ENCODE measurements at places on chromosomes 3 and 15.

DNA sequence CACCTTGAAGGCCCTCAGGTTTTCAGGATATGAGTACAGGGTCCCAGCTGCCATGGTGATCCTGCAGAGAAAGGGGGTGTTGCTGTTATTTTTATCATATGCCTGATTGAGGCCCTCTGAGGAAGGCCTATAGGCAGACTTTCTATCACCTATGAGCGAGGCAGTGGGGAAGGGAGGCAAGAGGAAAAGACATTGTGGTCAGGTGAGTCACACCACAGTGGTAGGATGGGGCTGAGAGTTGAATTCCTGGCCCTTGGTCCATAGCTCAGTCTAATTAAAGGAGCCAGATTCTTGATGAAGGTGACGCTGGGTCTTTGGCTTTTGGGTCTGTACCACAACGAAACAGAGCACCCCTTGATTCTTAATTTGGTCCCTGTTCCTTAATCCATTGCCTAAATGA, 72.7 kb downstream of the ZNF621 start:
- DNase-seq, result no peak

DNA sequence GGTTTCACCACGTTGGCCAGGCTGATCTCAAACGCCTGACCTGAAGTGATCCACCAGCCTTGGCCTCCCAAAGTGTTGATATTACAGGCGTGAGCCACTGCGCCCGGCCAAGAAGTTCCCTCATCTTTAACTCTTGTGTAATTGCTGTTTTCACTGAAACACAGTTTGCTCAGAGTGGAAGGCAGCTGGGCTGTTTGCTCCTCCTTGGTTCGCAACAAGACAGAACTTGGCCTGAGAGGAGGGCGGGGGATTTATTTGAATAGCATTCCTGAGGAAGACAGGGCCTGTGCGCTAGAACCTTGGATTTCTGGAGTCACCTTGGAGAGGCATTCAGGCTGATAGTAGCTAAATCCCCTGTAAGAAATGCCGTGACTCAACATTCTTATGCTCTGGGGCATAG, 226.7 kb upstream of the MCTP2 start:
- DNase-seq, result peak; percentile 71

- DNase-seq, result no peak
These were observed 111.2 kb downstream of the IL12A start for GRCh38 chr3:160099834-160100233.

GRCh38 chr3:139617672-139618268, 60.0 kb downstream of the NMNAT3 start:
- no peak for DNase-seq

DNA sequence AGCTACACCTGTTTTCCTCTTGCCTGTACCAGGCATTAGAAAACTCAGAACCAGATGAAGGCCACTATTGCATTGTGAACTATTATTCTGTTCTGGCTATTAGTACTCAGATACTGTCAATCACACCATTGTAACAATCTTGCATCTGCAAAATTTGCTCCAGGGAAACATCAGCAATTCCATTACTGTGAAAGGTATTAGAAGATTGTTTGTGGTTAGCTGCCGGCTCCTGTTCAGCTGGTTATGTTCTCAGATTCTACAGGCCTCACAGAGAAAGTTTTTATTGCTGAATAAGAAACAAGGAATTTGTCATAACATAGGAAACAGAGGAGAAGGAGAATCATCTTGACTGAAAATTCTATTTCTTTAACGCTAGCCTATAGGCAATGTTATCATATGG, 179.9 kb downstream of the PLOD2 start:
- no peak for DNase-seq

- DNase-seq, result peak; percentile 28
These were observed 519.8 kb upstream of the MDFIC2 start for GRCh38 chr3:70832089-70832833.

DNA sequence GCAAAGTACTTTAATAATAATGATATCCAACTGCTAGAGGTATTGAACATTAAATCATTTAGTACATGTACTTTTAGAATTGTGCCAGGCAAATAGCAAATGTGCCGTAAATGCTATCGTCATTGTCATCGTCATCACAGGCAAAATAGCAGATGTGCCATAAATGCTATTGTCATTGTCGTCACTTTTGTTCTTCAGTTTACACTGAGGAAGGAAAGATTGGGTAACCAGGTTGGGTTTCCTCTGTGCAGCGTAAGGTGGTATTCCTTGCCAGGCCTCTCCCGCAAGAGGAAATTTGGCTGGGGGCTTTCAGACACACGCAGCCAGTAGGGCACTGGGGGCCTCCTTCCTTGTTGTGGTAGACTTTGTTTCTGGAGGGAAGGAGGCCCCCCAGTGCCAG, 26.4 kb downstream of the ABHD17C start:
- no peak for DNase-seq
